ENCODE measurements at places on chromosomes 6 and 20.

GRCh38 chr20:13458860-13459451, 179.8 kb downstream of the TASP1 start:
- DNase-seq: no peak

GRCh38 chr6:5513408-5513807, 252.1 kb downstream of the FARS2 start:
- no peak for DNase-seq

GRCh38 chr6:152189736-152190135, 382.3 kb downstream of the ESR1 start:
- no peak for DNase-seq

- DNase-seq: no peak
These were observed 19.3 kb upstream of the EFCAB8 start for GRCh38 chr20:32839227-32839981.

DNA sequence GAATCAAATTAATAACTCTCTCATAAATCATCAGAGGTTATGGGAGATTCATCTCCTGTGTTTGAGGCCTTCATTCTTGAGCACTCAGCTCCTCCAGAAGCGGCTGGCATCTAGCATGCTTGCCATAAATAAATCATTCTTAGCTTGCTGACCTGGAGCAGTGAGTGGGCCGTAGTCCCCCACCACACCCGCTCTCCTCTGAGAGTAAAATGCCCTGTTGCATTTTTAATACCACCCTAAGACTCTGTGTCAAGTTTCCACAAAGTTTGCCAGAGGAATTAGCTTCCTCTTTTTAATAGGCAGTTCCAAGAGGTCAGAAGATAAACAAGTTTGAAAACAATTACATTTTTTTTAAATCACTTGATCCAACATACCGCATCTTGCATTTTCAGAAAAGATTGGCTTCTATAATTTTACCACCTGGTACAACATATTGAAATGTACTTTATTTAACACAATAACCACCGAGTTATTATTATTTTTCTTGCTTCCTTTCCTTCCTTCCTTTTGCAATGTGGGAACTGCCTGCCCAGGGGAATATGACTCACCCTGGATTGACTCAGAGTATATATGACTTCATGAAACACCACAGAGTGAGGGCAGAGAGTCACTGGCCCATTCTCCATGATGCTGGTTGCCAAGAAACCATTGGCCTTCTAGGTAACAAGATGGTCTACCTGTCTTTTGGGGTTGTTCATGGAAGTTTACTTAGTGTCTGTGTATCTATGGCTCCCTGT, 29.4 kb upstream of the CLIC5 start:
- no peak for DNase-seq

DNA sequence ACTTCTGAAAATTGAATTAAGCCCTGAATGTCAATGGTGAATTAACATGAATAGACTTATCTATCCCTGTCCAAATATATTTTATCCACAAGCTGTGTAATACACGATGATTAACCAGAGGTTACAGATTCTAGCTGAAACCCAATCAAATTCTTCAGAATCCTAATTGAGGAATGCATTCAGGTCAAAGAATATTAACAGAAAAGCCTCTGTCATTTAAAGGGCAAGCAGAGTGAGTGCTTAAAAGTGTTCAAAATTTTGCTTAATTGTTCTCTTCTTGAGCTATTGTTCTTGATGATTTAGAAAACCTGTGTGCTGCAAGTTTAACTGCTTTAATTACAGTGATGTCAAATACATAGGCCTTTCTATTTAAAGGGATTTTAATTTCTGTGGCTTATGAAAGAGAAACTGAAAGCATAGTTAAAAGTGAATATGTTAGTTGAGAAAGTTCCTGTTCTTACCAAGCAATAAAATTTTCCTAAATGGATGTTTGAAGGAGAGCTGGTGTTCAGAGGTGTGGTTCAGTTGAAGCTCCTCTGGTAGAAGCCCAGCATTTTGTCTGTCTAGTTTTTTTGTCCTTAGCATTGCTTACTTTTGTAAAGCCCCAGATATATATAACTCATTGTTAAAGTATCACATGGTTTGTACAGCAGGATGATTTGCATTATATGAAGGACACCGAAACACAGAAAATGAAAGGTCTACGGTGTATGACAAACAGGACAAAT, 466.3 kb upstream of the PLCB4 start:
- no peak for DNase-seq

- DNase-seq: no peak
These were observed 30.7 kb downstream of the LINC00237 start for GRCh38 chr20:21075471-21075870.

DNA sequence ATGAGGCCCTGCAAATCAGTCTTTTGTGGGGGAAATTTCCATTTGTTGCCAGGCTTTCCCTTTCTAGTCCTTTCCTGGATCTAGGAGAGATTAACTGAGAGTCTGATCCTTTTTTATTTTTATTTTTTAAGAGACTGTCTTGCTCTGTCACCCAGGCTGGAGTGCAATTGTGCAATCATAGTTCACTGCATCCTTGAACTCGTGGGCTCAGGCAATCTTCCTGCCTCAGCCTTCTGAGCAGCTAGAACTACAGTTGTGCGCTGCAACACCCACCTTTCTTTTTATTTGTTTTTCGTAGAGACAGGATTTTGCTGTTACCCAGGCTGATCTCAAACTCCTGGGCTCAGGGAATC, 22.9 kb downstream of the OR2B2 start:
- no peak for DNase-seq

DNA sequence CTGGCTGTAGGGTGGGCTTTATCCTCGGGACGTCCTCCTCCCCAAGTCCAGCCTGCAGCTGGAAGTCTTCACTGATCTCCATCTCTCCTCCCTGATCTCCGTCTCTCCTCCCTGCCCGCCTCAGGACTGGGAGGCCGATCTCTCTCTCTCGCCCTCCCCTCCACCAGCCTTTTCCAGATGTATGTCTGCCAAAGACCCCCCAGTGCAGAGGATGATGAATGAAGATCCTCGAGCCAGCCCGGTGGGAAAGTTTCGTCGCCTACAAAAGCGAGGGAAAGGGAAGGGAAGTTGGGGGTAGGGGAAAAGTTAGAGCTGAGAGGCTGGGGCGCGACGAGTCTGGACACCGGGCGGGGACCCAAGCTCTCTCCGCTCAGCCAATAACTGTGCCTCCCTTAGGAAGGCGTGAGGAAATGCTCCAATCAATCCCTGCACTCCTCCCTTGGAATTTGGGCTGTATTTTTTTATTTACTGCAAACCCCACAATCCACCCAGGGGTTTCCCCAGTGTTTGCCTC, 595 bp upstream of the SRF start:
- no peak for DNase-seq

DNA sequence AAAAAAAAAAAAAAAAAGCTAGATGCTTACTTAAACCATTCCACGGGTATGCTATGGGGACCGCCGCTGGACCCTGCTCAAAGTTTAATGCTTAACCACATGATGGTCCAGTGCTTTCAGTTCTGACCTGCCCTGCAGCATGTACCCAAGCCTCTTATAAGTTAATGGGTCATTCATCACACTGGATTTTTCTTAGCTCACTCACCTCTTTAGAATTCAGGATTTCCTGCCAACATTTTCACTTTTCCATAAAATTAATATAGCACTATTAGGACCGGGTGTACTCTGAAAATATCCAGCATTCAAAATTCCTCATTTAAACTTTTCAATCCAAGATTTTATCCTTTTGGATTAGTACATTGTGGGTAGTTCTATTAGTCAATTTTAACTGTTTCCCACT, 140.8 kb downstream of the ALDH8A1 start:
- DNase-seq: no peak

GRCh38 chr6:121847806-121848522, 412.5 kb downstream of the GJA1 start:
- no peak for DNase-seq

- no peak for DNase-seq
These were observed 601.1 kb upstream of the MAN1A1 start for GRCh38 chr6:119950681-119951080.

DNA sequence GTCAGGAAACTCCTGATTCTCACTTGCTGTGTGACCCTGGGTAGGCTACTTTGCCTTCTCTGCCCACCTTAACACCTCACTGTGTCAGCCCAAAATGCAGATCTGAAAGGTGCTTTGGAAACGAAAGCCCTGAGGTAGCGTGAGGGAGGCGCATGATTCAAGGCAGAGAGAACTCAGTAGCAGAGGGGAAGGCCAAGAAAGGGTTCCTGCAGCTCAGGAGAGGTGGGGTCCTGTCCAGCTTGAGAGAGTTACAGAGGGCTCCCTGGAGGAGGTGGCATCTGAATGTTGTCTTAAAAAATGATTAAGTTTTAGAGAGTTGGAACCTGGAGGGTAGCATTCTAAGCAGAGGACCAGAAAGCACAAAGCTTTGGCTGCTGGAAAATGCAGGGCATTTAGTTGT, 13.6 kb downstream of the TGM2 start:
- no peak for DNase-seq

GRCh38 chr6:129342796-129343195, 367.2 kb downstream of the ARHGAP18 start:
- no peak for DNase-seq

GRCh38 chr20:39112178-39112743, 150.1 kb downstream of the DHX35 start:
- no peak for DNase-seq

- DNase-seq: no peak
These were observed 148.4 kb downstream of the SYCP2 start for GRCh38 chr20:59784791-59785668.

DNA sequence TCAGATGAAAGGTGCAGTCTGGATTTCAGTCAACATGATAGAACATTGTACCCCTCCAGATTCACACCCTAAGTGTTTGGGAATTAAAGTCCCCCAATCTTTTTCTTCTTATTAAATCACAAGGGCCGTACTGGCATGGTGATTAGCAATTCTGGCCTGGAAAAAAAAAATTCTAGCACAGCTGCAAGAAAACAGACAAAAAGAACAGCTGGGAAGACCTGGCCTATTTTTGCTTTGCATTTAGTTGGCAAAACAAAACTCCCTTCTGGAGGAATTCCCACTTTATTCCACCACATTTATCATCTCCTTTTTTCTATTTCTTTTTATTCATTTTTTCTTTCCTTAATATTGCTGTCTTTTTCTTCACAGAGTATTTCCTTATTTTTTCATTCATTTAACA, 39.8 kb upstream of the AKAP12 start:
- no peak for DNase-seq

DNA sequence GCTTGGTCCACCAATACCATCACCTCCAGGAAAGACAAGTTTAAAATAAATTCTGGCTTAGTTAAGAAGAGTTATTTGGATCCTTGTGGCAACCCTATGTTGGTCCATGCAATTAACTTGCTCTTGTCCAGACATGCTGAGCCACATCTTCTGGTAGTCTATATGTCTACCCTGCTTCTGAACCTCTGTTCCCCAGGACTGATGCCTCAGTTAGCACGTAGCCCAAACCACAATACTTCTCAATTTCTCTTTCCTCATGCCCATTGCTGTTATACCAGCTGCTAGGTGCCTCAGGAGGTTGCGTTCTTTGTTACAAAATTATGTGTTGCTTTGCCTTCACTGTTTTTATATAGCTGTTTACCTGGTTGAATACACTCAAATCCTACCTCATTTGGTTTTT, 116.4 kb upstream of the KCNQ5 start:
- no peak for DNase-seq

DNA sequence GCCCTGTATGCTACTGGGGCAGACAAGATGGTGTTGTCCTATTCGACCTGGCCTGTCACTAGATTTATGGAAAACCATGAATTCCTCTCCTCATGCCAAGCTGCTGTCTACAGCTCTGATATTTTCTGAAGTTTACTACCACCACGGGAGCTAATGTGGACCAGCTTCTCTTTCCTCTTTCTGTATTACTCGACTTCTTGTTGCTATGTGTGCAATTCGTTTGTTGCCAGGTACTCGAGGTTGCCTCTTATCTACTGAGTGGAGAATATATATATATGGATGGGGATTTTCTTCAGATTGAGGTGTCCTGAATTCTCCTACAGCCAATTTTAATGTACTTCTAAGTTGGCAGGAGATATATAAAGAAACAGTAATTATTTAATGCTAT, 34.7 kb downstream of the MAN1A1 start:
- no peak for DNase-seq

GRCh38 chr6:47375426-47375825, 65.7 kb upstream of the TNFRSF21 start:
- DNase-seq: no peak

DNA sequence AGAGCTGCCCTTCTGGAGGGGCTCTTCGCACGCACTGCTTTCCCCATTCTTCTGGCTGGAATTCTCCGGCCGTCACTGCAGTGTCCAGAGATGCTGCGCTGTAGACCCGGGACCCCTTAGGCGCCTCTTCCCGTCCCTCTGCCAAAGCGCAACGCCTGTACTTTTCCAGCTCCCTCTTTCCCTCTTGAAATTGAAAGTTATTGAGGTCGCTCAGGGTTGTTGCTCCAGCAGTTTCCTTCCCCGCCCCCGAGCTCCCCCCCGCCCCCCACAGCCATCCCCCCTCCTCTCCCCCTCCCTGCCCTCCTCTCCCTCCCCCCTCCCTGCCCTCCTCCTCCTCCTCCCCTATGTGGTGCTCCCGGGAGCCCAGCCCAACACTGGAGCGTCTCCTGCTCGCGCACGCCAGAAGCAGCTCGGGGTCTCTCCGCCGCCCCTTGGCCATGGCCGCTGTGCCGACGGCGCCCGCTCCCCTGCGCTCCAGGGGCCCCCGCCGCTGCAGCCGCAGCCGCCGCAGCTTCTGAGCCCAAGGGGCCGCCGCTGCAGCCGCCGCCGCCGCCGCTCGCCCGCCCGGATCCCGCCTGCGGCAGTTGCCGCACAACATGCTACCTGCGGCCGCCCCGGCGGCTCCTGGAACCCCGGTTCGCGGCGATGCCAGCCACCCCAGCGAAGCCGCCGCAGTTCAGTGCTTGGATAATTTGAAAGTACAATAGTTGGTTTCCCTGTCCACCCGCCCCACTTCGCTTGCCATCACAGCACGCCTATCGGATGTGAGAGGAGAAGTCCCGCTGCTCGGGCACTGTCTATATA, at the start of gene RSPO3:
Gene RSPO3, plus strand, starts transcription at position 374 of the 804 bp plus-strand sequence. CDS start 522 bp downstream, outside the sequence.
- no peak for DNase-seq

DNA sequence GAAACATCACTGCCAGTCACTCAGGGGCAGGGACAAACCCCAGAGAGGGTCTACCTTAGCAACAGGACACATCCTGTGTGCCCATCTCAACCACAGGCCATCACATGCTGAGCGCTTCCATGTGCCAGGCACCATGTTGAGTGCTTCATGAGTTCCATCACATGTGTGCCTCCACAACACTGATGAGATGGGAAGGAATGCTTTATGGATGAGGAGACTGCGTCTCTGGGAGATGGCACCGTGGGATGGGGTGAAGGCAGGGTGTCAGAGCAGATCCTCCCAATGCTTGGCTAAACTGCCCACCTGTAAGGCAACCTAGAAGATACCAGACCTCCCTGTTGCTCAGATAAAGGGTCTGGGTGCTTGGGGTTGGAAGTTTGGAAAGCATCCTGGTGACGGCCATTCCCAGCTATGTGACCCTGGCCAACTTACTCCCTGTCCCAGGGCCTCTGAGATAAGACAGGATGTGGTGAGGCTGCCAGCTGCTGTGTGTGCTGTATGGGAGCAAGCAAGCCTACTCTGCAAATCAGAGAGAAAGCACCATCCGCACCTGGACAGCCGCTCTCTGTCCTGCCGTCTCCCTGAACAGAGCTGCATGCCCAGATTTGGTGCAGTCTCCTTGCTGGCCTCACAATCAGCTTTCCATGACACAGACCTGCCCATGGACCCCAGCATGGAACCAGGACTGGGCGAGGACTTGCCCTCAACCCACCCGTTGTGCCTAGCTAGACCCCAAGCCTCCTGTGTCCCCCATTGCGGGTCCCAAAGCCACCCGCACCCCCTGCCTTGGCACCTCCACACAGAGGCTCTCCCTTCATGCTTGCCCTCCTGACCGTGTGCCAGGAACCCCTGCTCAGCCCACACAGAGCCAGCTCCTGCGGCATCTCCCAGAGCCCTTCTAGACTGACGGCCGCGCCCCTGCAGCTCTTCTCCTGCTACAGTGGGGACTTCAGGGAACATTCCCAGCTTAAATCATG, 143.7 kb downstream of the SYNDIG1 start:
- no peak for DNase-seq

- no peak for DNase-seq
These were observed 120.1 kb upstream of the SHLD1 start for GRCh38 chr20:5630071-5630470.
